ENCODE measurements at places on chromosomes 2 and 18.
A peak's percentile ranks its signal among the peaks of the same experiment; 100 is the strongest.

- no peak for DNase-seq
These were observed 332.9 kb upstream of the DDX18 start for GRCh38 chr2:117481608-117482007.

DNA sequence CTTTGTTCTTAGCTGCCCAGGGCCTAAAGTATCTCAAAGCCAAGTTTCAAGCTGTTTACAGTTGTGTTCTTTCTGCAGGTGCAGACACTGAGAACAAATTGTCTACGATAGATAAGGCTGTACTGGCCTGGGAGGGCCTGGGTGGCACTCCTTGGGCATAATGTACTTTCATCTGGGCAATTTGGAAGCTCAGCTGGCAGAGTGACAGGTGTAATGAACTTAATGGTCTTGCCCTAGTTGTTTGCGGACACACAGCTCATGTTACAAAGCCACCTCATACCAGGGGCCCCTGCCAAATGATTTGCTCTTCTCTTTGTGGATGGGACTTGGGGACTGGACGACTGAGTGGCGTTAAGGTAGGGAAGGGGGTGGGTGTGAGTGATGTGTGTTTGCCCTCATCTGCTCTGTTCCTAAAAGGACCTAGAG lies 4.3 kb downstream of the LDLRAD4 start:
- DNase-seq, result no peak

- DNase-seq, result no peak
These were observed 193.5 kb upstream of the CHST9 start for GRCh38 chr18:27378431-27379095.

- no peak for DNase-seq
These were observed 405.6 kb upstream of the MEX3C start for GRCh38 chr18:51603111-51603510.

DNA sequence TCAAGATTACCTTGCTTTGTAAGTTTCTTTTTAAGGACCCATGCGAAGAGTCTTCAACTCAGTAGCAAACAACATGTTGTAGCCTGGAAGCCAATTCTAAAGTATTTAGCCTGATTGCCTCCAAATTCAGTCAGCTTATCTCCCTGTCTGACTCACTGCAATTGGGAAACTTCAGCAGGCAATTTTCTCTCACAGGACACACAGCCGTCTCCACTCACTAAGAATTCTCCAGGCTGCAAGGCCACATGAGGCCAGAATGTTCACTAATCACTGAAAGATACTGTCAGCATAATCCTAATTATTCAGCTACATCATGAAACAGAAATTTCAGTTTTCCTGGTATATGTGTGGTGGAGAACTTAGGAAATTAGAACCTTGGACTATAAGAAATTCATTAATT lies 78.1 kb upstream of the PDE1A start:
- no peak for DNase-seq

GRCh38 chr2:101461381-101461780 lies 13.5 kb downstream of the RFX8 start:
- no peak for DNase-seq

DNA sequence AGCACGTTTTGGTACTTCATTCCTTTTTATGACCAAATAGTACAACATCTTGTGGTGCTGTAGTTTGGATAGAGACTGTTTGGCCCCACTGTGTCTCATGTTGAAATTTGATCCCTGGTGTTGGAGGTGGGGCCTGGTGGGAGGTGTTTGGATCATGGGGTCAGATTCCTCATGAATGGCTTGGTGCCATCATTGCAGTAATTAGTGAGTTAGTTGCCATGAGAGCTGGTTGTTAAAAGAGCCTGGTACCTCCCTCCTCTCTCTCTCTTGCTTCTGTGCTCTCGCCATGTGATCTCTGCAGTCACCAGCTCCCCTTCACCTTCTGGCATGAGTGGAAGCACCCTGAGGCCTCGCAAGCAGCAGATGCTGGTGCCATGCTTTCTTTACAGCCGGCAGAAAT lies 50.9 kb downstream of the NCAPH start:
- no peak for DNase-seq

DNA sequence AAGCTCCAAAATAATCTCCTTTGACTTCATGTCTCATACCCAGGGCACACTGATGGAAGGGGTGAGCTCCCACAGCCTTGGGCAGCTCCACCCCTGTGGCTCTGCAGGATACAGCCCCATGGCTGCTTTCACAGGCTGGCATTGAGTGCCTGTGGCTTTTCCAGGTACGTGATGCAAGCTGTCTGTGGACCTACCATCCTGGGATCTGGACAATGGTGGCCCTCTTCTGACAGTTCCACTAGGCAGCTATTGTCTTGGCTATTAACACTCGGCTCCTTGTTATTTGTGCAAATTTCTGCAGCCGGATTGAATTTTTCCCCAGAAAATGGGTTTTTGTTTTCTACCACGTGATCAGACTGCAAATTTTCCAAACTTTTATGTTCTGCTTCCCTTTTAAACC lies 634.2 kb downstream of the TSN start:
- no peak for DNase-seq

DNA sequence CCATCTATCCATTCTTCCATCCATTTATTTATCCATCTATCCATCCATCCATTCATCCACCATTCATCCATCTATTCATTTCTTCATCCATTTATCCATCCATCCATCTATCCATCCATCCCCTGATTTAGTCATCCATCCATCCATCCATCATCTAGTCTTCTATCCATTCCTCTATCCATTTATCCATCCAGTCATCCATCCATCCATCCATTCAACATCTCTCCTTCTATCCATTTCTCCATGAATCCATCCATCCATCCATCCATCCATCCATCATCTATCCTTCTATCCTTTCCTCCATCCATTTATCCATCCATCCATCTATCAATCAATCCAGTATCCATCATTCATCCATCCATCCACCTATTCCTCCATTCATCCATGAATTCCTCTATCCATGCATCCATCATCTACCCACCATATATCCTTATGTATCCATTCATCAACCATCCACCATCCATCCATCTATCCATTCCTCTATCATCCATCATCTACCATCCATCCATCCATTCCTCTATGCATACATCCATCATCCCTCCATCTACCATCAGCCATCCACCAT lies 185.0 kb downstream of the CELF4 start:
- no peak for DNase-seq

DNA sequence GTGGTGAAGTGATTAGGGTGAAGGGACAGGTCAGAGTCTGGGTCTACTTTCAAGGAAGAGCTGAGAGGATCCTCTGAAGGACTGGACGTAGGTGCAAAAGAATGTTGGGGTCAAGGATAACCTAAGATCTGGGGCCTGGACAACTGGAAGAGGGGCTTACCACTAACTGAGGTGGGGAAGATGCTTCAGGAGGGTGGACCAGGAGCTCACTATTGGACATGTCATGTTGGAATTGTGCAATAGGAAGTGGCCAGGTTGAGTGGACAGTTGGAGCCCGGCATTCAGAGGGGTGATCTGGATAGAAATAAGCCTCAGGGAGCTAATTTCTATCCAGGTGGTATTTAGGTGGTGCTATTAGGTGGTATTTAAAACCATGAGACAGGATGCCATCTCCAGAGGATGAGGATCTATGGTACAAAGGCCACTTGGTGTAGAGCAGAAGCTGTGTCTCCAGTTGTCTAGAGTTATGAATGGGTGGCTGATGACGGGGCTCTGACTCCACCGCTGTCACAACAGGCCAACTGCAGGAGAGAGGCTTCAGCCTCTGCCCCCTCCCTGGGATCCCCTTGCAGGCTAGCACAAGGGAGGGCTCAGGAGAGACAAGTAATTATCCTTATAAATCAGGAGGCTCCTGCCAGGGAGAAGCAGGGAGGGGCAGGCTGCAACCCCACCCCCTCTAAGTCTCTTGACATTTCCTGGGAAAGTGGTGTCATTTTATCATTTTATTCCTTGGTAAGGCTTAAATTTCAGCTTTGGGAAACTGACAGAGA lies 158.0 kb downstream of the SMAD7 start:
- no peak for DNase-seq

DNA sequence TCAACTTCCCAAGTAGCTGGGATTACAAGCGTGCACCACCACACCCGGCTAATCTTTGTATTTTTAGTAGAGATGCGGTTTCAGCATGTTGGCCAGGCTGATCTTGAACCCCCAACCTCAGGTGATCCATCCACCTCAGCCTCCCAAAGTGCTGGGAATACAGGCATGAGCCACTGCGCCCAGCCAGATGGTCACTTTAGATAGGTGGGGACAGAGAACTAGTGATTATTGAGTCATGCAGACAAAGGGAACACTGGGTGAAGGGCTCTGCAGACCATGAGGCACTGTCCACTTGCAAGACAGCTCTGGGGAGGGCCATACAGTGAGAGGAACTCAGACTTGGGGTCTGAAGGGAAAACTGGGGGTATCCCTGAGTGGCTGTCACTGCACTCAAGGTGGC lies 58.4 kb upstream of the POMC start:
- DNase-seq, result no peak

- DNase-seq, result peak; percentile 46
These were observed 41.4 kb downstream of the TET3 start for GRCh38 chr2:74025971-74026612.

DNA sequence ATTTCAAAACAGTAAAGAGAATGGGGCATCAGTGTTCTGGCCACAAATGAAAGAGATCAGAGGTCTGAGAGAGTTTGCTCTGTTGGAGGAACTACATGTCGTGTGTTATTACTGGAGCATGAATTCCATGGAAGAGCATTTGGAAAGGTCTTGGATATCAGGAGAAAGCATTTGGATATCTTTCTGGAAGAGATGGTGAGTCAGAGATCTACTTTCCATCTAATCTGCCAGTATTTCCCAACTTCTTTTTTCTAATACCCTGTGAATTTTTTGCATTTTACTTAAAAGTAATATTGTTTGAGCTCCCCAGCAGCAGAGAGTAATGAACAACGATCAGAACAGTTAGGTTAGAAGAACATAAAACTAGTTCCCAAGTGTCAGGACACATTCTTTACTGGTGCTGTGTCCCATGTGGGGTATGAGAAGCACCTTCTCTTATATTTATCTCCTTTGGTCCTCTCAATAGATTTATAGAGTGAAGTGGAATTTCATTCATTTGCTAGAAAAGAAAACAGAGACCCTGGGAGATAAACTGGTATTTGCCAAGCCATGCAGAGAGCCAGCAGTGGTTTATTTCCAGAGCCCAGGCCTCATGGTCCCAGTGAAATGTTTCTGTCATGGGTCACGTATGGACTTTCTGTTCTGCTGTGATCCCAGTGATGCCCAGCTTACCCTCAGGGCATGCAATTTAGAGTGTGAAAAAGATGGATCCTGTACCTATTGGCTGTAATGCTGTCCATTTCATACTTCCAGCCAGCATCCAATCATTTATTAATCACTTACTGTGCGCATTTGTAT lies 130.8 kb upstream of the NT5C1B start:
- DNase-seq, result no peak

- DNase-seq, result no peak
These were observed 148.6 kb downstream of the TWIST2 start for GRCh38 chr2:238996331-238997136.

DNA sequence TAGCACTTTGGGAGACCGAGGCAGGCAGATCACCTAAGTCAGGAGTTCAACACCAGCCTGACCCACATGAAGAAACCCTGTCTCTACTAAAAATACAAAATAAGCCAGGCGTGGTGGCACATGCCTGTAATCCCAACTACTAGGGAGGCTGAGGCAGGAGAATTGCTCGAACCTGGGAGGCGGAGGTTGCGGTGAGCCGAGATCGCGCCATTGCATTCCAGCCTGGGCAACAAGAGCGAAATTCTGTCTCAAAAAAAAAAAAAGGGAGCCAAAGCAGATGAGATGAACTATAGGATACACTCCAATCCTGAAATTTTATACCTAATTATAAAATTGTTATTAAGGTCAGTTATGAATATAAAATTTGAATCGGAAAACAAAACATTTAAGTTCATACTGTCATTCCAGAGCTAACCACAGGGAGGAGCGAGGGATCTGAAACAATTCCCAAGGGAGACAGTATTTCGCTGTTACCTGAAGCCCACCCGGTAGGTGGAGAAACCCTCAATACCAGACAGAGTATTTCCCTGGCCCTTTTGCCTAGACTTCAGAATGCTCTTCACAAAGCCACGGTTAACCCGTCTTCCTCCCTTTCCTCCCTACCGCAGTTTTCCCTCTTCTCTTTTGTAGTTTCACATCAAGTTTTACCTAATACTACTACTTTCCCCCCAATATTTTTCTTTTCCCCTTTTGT lies 1.4 kb downstream of the PPM1G start:
- peak; percentile 78 for DNase-seq

DNA sequence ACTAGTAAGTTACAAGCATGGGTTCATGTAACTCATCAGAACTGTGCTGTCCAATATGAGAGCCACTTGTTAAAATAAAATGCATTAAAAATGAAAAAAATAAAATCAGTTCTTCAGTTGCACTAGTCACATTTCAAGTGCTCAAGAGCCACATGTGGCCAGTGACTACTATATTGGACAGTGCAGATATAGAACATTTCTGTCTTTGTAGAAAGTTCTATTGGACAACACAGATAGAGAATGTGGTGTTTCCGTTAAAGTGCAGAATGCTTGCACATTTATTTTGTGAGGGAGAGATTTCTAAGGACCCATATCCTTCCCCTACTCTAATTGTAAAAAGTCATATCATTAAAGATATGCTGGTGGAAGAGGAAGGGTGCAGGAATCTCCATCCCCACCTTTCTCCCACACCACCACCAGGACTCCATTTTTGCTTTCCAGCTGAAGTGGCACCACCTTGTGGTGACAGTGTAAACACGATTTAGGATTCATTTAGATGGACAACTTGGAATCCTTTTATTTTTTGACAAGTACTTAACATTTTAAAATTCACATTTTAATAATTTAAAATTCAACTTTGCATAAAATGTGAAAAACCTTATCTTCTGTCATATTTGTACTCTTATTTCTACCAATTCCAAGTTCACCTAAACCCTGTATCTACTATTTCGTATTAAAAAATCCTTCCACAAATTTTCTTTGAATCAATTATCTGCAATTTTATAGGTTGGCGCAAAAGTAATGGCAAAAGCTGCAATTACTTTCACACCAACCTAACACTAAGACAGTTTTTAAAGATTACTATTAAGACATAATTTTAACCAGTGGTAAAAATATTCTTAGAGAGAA lies 9.4 kb upstream of the CD302 start:
- DNase-seq, result peak; percentile 71

- no peak for DNase-seq
These were observed 35.1 kb upstream of the EFHD1 start for GRCh38 chr2:232598293-232598692.

DNA sequence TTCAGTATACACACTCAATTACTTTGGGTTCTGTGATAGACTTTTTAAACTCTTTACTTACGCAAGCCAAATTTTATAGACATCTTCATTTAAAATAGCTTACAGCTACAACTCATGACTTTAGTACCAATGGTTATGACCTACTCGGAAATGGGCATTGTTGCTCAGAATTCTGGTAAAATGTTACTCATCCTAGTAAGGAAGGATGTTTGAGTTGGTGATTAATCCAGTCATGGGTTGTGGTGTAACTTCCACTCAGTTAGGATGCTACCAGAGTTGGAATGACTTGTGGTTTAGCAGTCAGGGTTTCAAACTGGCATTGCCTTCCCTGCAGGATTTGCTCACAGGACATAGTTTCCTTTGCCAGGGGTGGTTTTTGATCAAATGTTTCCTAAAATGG lies 7.4 kb upstream of the NPC1 start:
- no peak for DNase-seq

- DNase-seq, result no peak
These were observed 277.5 kb upstream of the KLHL29 start for GRCh38 chr2:23107327-23107941.

- DNase-seq, result no peak
These were observed 4.5 kb upstream of the MYO5B start for GRCh38 chr18:50199346-50199855.

Measured in HAP-1 (cell line).